ENCODE measurements at places on chromosomes 7 and 10. TPM values are rescaled to one million over a fixed set of nuclear protein-coding genes. Genes with fewer than 3 reads are reported as not detected.

LEP gene
- not detected for total RNA-seq

UNCX gene
- not detected for total RNA-seq

SPAM1 gene
- total RNA-seq: not detected

MKX gene
- total RNA-seq: not detected

LAMB1 gene
- not detected for total RNA-seq

CNPY1 gene
- total RNA-seq: not detected

ERLIN1 gene
- total RNA-seq: 14.4 TPM

ZPBP gene
- not detected for total RNA-seq

MYPN gene
- total RNA-seq: not detected

TMEM225B gene
- total RNA-seq: 1.9 TPM

ZNF736 gene
- 22.5 TPM for total RNA-seq

SPOCK2 gene
- total RNA-seq: 418 TPM

- no peaks in the 10 kb centered on the region for H3K36me3 ChIP-seq
- H3K27ac ChIP-seq: peak within 1 kb of the TSS; percentile 44
- peak within 1 kb of the TSS; percentile 83 for H3K4me3 ChIP-seq
- peak; percentile 61 for DNase-seq
- H3K4me1 ChIP-seq: peaks cover 21% of the 10 kb centered on the region
- H3K27me3 ChIP-seq: peaks cover 66% of the 10 kb centered on the region
Measured at GRCh38 chr7:29194594-29195427, at the start of gene CHN2. Gene CHN2 (plus strand): TSS chr7:29194775.

- DNase-seq: no peak
- H3K27ac ChIP-seq: no peak overlapping the region
- no peak overlapping the region for H3K4me3 ChIP-seq
- no peaks in the 10 kb centered on the region for H3K4me1 ChIP-seq
Measured at GRCh38 chr7:151705636-151706276, 171.2 kb downstream of the PRKAG2 start.

DNA sequence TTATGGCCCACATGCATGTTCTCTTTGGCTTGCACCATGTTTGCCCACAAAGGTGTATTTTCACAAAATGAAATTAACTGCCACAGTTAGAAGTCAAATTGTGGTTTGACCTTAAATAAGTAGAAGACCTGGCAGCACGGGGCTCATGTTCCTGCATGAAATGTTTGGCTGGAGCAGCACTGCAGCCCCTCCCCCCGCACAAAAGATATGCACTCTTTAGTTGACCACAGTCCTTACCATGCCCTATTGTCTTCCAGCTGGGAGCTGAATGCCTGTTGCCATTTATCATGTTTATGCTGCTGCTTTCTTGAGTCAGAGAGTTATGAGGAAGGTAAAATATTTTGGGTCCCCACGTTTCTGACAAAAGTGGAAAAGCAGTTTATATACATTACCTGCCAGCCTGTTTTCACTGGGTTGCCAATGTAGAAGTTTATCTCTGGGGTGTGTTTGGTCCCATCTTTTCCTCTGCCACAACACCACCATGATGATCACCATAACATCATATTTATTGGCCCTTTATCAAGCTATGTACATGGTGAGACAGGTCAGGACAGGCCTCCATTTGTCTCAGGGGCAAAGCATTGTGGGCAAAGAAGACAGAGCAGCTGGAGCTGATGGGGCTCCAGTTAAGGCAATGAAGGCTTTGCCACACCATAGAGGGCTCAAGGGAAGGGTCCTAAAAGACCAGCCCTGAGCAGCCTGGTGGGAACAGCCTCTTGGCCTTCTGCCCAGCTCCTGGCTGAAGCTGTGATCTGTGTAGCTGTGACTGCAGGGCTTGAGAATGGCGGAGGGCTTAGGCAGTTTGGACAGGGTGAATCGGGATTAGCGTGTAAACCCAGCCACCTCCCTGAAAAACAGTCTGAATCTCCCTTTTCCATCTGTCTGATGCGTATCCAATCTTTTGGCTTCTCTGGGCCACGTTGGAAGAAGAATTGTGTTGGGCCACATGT is 5.4 kb downstream of the PRF1 start:
- no peaks in the 10 kb centered on the region for H3K27me3 ChIP-seq
- peaks cover 27% of the 10 kb centered on the region for H3K4me1 ChIP-seq
- DNase-seq: no peak
- H3K36me3 ChIP-seq: peaks cover 34% of the 10 kb centered on the region
- H3K4me3 ChIP-seq: no peak overlapping the region
- H3K27ac ChIP-seq: no peak overlapping the region

DNA sequence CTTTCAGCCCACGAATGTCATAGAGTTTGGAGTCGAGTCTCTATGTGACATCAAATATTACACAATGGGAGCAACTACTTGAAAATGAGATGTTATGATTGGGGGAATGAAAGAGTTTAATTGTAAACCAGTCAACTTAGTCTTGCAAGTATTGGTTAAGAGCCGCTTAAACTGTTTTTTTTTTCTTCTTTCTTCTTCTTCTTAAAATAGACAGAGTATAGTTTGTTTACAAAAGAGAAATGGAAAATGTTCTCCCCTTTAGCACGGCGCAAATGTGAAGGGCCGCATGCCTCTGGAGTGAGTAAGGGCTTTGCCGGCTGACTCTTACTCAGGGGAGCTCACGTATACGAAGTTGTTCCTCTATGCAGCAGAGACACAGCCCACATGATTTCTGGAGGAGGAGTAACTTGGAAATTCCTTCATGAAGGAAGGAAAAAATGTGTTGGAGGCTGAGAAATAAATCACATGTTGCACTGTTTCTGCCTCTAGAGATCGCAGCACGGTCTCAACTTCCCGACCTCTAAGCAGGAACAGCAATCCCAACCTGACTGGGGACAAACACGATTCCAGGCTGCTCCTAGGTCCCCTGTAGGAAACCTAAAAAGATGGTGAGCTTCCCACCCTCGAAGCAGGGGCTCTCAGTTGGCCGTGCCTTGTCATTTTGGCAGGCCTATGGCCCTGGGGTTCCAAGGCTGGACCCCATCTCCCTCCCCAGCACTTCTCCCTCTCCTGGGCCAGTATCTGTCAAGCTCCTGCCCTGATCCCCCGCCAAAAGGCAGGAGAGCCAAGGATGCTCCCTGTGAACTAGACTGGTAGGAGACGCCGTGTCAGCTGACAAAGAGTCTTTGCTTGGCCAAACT is 44.8 kb downstream of the MYOF start:
- no peak overlapping the region for H3K4me3 ChIP-seq
- no peaks in the 10 kb centered on the region for H3K4me1 ChIP-seq
- H3K36me3 ChIP-seq: no peaks in the 10 kb centered on the region
- DNase-seq: no peak

DNA sequence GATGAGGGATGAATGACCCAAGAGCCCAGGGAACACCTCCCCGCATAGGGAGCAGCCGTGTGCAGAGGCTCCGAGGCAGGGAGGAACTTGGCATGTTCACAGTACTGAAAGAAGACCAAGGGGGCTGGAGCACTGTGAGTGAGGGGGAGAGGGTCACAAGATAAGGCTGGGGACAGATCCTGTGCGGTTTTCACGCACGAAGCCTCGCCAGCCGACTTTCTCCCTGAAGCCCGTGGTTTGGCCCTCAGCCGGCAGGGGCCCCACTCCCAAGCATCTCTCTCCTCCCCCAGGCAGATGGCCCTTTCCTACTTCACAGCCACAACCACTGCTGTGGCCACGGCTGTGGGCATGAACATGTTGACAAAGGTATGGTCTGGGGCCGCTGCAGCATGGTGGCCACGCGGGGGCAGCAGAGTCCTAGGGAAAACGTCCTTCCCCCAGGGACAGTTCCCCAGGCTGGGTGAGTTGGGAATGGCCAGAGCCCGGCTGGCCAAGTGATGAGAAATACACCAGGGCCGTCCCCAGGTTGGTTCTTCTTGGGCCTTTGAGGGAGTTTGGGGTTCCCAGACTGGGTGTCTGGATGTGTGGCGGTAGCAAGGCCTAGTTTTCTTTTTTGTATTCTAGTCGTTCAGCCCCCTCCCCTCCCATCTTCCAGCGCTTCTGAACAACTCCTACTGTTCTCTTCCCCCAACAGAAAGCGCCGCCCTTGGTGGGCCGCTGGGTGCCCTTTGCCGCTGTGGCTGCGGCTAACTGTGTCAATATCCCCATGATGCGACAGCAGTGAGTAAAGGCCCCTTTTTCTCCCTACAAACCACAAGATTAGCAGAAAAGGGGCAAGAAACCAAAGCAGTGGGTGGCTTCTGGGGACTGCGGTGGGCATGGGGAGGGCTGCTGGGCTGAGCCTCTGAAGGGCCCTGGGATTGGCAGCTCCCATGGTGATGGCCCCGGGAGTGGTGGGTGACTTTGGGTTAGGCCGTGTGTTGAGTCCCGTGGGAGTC is 14.4 kb upstream of the WBP1L start:
- no peak overlapping the region for H3K27ac ChIP-seq
- peaks cover 6% of the 10 kb centered on the region for H3K4me1 ChIP-seq
- H3K36me3 ChIP-seq: peaks cover 33% of the 10 kb centered on the region
- no peak overlapping the region for H3K4me3 ChIP-seq
- DNase-seq: peak; percentile 69

- peaks cover 8% of the 10 kb centered on the region for H3K27me3 ChIP-seq
- no peak overlapping the region for H3K4me3 ChIP-seq
- H3K27ac ChIP-seq: no peak overlapping the region
- no peak for DNase-seq
- H3K4me1 ChIP-seq: no peaks in the 10 kb centered on the region
- no peaks in the 10 kb centered on the region for H3K36me3 ChIP-seq
Measured at GRCh38 chr10:13496164-13496563, 32.6 kb downstream of the BEND7 start.

- peak overlapping the region; percentile 89 for H3K4me3 ChIP-seq
- peaks cover 50% of the 10 kb centered on the region for H3K4me1 ChIP-seq
- H3K36me3 ChIP-seq: peaks cover 10% of the 10 kb centered on the region
- H3K27me3 ChIP-seq: peaks cover 37% of the 10 kb centered on the region
- peak overlapping the region; percentile 71 for H3K27ac ChIP-seq
Measured at GRCh38 chr10:7410301-7410861, 453 bp downstream of the SFMBT2 start.

- H3K36me3 ChIP-seq: no peaks in the 10 kb centered on the region
- no peak overlapping the region for H3K27ac ChIP-seq
- peaks cover 4% of the 10 kb centered on the region for H3K27me3 ChIP-seq
- H3K4me3 ChIP-seq: no peak overlapping the region
- DNase-seq: no peak
Measured at GRCh38 chr10:51743146-51743545, 43.8 kb upstream of the CSTF2T start.

GRCh38 chr10:3926258-3926657 is 141.2 kb upstream of the KLF6 start:
- H3K36me3 ChIP-seq: peaks cover 5% of the 10 kb centered on the region
- H3K4me3 ChIP-seq: no peak overlapping the region
- no peaks in the 10 kb centered on the region for H3K27me3 ChIP-seq

DNA sequence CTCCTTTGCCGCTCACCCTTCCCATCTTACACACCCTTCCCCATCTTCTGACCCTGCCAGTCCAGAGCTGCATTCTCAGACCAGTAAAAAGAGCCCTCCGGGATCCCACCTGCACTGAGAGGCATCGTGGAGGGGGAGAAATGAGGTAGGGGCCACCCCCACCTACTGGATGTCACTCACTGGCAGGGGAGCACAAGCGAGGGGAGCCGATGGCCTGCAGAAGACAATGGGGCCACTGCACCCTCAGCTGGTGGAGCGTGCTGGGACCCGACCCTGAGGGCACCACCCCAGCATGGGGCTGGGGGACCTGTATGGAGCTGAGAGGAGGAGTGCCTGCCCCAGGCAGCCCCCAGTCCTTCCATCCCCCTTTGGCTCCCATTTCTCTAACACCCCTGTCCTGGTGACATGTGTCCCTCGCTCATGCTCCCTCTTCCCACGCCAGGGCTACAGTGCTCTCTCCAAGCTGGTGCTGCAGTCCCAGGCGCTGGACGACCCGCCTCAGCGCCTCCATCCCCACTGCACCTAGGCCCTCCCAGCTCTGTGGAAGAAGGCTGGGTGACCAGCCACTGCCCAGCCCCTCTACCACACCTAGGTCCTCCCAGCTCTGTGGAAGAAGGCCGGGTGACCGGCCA is 49.8 kb downstream of the RASGEF1A start:
- H3K27ac ChIP-seq: no peak overlapping the region
- H3K36me3 ChIP-seq: no peaks in the 10 kb centered on the region
- H3K27me3 ChIP-seq: peaks cover 3% of the 10 kb centered on the region
- H3K4me3 ChIP-seq: no peak overlapping the region

DNA sequence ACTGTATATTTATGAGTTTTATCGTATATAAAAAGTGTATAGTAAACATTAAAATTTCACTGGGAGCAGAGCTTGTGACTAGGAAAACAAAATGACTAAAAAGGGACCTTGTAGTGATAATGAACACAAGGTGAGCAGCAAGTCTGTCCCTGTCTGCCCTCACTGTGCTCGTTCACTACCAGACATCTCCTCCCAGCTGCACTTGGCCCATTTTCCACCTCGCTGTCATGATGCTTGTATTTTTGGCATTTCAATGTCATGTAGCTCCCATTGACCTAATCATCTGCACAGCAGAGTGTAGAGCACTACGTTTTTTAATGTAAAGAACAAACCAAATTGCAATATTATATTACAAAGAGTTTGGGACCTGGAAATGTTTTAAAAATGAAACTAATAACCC is 207.2 kb downstream of the ZEB1 start:
- no peaks in the 10 kb centered on the region for H3K4me1 ChIP-seq
- H3K27me3 ChIP-seq: no peaks in the 10 kb centered on the region
- peaks cover 52% of the 10 kb centered on the region for H3K36me3 ChIP-seq
- no peak overlapping the region for H3K4me3 ChIP-seq
- DNase-seq: no peak

GRCh38 chr7:128801003-128801402 is 9.2 kb downstream of the CCDC136 start:
- no peak overlapping the region for H3K27ac ChIP-seq
- H3K4me3 ChIP-seq: no peak overlapping the region
- no peaks in the 10 kb centered on the region for H3K4me1 ChIP-seq
- DNase-seq: no peak
- no peaks in the 10 kb centered on the region for H3K27me3 ChIP-seq

DNA sequence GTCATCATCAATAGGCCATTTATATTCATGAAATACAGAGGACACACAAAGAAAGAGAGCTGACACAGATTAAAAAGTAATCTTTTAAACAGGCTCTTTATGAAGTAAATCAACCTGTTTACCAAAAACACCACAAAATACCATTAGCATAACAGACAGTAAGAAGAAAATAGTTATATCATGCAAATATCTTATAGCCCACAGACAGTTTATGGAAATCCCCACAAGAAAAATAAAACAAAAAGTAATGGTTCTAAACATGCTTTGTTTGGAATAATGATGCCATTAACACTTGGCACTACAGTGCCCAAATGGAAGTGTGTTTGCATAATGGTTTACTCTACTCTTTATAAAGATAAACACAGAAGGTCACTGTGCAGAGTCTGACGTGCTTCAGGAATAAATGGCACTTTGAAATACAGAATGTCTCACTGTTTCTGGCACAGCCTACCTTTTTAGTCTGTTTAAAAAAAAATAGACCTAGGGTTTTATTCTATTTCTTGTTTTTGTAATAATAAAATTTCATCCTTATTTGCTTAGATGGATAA is 30.1 kb downstream of the SEMA3D start:
- no peaks in the 10 kb centered on the region for H3K36me3 ChIP-seq
- no peaks in the 10 kb centered on the region for H3K4me1 ChIP-seq
- no peak for DNase-seq
- H3K4me3 ChIP-seq: no peak overlapping the region
- H3K27ac ChIP-seq: no peak overlapping the region
- no peaks in the 10 kb centered on the region for H3K27me3 ChIP-seq

- no peak for DNase-seq
- no peak overlapping the region for H3K27ac ChIP-seq
- H3K36me3 ChIP-seq: no peaks in the 10 kb centered on the region
- H3K4me3 ChIP-seq: no peak overlapping the region
- H3K27me3 ChIP-seq: peaks cover 13% of the 10 kb centered on the region
Measured at GRCh38 chr10:131882590-131883451, 18.0 kb upstream of the PPP2R2D start.
